Activated CD4-positive, alpha-beta T cell treated with anti-CD3 and anti-CD28 coated beads for 48 hours (primary cell): ENCODE measurements at places on chromosomes 2 and 18.

DNA sequence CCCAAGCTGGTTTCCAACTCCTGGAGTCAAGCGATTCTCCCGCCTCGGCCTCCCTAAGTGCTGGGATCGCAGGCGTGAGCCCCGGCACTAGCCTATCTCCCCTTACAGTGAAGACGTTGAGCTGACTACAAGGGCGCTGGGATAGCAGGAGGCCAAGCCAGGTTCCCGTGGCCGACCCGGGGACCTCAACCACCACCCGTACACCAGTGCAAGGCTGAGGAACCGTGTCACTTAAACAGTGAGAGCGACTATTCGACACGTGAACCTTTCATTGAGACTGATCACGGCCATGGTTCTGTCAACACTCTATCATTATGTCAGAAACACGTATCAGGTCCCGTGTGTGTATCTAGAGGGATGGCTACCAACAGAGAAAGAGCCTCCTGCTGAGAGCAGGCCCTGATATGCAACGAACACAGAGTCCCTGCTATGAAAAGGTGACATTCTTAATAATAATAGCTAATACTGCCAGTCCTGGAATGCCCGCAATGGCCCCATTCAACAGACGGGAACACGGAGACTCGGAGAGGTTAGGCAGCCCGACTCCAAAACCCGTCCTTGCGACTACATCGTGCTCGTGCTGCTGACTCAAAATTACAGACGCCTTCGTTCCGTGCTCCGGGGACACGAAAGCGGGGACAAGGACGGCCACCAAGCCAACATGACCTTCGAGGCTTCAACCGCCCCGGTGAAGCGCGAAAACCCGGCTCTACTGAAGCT lies 833 bp downstream of the AFG3L2 start:
- peak; percentile 15 for DNase-seq

GRCh38 chr18:48933578-48934414 lies 17.0 kb downstream of the SMAD7 start:
- DNase-seq: no peak

- no peak for DNase-seq
Measured at GRCh38 chr18:25814841-25815458, 275.5 kb downstream of the SS18 start.

GRCh38 chr18:56647071-56647470 lies 4.1 kb upstream of the WDR7 start:
- DNase-seq: no peak

DNA sequence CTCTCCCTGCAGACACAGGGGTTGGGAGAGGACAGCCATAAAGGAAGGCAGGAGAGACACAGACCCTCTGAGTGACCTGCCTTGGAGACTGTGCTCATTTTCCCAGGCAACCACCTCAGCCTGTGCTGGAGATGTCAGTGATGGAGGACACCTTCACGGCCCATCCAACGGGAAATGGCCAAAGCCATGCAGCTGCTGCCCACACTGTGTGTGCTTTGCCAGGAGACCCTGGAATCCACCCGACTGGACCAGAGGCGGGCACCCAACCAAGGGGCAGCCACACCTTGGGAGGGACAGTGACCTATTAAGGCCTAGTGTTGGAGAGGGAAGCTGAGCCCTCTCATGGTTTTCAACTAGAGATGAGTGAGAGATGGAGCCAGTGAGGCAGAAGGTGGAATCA lies 192.5 kb downstream of the SMAD2 start:
- DNase-seq: no peak

DNA sequence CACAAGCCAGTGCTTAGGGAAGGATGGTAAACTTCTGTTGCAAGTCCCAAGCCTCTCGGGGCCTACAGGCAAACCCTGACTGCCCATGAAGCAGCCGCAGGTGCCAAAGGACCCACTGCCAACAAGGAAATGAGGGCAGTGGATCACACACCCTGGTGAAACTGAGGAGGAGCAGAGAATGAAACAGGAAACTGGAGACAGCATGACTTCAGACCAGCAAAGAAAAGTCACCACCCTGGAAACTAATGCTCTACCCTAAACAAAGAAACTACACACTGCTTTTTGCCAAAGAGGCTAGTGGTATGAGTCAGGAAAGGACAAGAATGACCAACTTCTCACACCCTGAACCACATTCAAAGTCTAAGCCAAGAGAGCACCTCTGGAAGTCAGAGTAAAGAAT lies 97.2 kb downstream of the MYO5B start:
- no peak for DNase-seq

- DNase-seq: no peak
Measured at GRCh38 chr2:126915903-126916302, 17.2 kb downstream of the TEX51 start.

- DNase-seq: no peak
Measured at GRCh38 chr2:239881561-239882320, 143.4 kb downstream of the NDUFA10 start.

DNA sequence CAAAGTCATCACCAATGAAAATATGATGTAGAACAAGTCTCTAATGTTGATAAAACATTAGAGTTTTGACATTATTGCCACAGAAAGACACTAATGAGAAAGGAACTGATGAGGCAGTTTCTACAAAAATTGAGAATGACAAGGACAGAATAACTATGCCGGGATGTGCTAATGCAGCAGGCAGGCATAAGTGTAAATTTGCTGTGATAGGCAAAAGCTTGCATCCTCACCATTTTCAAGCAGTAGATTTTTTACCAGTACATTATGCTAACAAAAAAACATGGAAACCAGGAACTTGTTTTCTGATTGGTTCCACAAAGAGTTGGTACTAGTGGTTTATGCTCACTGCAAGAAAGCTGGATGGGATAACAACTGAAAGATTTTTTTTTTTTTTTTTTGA lies 715.5 kb upstream of the LRRTM4 start:
- no peak for DNase-seq

- no peak for DNase-seq
Measured at GRCh38 chr2:120761911-120762310, 26.2 kb downstream of the GLI2 start.

DNA sequence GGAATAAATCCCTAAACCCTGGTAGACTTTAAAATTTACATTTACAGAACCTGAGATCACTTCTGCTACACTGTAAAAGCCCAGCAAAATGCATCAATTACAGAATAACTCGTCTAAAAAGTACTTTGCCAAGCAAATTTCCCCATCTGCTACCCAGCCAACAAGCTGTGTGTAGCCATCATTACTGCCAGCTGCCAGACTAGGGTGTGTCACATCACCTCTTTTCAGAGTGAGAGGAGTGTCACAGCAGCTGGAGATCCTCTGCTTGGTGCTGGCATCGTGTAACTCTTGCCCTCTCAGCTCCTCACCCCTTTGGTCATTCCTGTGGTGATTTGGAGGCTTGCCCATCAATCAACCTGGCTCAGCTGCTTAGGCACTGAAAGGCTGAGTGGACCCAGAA lies 340.4 kb upstream of the MMADHC start:
- DNase-seq: no peak

DNA sequence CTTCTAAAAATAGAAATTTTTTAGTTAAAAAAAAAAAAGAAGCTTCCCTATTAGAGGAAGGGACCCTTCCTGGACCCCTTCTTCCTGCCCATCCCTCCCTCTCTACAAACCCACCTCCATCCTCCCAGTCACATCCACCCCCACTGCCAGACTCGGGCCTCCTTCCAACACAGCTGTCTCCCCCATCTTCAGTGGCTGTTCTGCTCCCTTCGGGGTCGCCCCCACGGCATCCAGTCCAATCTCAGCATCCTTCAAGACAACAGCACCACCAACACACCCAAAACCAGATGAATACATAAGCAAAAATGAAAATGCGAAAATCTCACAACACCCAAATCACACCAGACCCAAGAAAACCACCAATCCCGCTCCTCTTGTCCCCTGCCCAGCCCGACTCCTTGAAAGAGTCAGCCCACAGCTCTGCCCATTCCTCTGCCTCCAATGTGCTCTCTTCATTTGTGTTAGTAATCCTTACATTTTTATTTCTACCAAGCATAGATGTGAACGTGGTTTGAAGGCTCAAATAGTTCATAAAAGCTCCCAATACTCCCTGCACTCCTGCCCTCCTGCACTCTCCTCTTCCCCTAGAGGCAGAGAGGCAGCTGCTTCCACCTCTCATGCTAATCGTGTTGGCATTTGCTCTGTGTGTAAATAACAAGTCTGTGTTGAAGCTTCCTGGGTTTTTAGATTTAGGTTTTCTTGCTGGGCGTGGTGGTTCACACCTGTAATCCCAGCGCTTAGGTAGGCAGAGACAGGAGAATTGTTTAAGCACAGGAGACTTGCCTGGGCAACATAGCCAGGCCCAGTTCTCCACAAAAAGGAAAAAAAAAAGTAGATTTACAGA lies 37.0 kb downstream of the MAL start:
- DNase-seq: no peak

DNA sequence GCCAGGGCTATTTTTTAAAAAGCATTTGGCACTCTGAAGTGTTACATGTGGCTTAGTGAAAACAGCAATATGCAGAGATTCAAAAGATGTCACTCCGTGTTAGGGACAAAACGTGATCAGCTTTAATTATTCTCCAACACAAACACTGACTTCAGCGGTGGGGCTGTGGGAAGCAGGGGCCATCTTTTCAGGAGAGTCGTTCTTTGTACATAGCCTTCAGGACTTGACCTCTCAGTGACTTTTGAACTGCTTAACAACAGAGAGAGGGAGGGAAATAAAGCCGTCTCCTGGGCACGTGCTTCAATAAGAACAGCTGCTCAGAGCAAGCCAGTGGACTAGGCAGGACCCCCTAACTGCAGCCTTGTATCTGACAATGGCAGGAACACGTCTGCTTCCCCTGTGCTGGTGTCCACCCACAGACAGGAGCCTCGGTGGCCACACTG lies 95.0 kb upstream of the HDAC4 start:
- no peak for DNase-seq

- no peak for DNase-seq
Measured at GRCh38 chr18:48662011-48662661, 123.3 kb downstream of the CTIF start.

DNA sequence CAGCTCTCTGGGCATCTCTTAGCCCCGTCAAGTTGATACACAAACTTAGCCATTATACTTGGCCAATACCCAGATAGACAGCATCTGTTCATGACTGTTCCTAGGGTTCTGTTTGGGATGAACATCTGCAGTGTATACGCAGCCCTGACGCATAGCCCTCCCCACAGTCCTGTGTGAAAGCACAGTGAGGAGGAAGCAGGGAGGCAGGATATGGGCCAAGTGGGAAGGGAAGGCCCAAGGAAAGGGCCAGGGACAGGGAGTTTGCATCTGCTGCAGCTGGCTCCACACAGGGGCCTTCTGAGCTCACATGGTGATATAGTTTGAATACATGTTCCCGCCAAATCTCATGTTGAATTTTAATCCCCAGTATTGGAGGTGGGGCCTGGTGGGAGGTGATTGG lies 80.2 kb downstream of the CMPK2 start:
- DNase-seq: no peak

DNA sequence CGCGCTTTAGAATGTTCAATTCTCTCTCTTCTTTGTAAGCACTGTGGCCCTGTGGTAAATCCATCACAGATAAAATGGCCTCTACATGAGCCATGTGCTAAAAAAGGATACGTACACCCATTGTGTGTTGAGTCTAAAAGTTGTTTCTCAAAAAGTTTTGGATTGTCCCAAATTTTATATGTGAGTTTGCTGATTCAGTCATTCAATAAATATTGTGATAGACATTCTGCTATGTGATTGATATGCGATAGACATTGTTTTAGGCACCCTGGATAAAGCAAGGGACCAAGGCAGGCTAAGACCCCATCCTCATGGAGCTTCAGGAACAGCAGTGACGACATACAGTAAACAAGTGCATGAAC lies 53.5 kb downstream of the E2F6 start:
- DNase-seq: no peak

GRCh38 chr2:112161431-112162145 lies 23.4 kb downstream of the FBLN7 start:
- DNase-seq: no peak

- DNase-seq: no peak
Measured at GRCh38 chr18:57083485-57083884, 63.4 kb upstream of the BOD1L2 start.

DNA sequence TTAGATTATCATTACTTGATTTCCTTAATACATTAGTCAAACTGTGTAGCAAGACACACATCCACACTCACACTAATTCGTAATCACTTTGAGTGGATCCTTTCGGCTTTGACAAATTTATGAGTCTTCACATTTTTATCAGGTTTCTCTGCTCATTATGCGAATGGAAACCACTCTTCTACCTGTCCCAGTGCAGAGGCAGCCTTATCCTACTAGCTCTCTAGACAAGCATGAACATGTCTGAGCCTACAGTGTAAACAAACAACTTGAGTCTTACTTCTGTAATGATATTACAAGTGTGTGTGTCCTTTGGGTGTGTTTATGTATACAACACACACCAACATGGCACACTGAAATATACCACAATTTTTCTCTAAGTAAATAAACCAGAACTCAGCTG lies 361.9 kb upstream of the CHST9 start:
- no peak for DNase-seq

DNA sequence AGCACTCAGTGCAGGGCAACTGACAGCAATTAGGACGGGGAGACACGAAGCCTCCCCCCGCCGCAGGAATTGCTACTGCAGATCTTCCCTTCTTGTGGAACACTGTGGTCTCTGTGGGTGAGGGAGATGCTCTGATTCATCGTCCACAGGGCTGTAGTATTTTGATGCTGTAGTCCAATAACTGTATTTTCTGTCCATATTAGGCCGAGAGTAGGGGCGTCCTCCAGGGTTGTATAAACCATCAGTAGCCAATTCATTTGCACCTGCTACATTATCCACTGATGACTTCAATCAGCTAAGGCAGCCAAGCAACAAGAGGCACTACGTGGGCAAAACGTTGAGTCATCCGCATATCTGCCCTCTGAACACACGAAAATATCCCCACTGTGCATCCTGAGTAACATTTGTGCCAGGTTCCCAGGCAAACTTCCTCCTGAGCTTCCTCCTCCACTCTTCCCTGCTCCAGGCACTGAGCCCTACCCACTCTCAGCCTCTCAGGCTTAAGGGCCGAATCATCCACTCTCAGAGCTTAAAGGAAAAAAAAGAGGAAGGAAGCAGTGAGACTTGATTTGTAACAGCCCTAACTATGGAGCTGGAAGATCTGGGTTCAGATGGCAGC lies 62.1 kb downstream of the LBH start:
- no peak for DNase-seq

GRCh38 chr2:47172156-47172921 lies 17.2 kb upstream of the STPG4 start:
- no peak for DNase-seq

DNA sequence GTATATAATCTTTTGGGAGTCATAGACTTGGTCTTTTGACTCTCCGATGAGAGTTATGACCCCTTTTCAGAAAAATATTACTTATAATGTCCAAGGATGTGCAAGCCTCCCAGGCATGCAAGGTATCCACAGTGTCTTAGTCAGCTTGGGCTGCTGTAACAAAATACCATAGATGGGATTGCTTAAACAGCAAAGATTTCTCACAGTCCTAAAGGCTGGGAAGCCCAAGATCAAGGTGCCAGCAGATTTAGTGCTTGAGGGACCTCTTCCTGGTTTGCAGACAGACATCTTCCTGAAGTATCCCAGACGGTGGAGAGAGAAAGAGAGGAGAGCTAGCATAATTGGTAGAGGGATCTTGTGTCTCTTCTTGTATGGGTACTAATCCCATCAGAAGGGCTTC lies 35.6 kb upstream of the FBXO11 start:
- no peak for DNase-seq

- DNase-seq: no peak
Measured at GRCh38 chr2:109284826-109285225, 155.8 kb downstream of the SH3RF3 start.
